ENCODE measurements at places on chromosomes 1 and 21.
A peak's percentile ranks its signal among the peaks of the same experiment; 100 is the strongest.

DNA sequence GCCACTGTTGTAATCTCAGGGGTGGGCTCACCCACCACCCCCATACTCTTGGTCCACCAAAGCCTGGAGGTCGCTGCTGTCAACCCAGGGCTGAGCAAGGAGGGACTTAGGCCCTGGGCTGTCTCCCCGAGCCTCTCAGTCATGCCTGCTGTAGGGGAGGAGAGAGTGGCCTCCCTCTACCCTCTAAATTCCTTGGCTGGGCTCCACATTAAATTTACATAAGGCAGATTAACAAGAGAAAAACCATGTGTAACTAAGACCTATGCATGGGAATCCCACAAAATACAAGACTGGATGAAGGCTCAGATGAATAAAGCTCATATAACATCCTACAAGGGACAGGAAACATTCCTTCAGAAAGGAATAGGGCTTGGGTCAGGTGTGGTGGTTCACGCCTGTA, 1.8 kb upstream of the PIK3CD start:
- no peak for DNase-seq

DNA sequence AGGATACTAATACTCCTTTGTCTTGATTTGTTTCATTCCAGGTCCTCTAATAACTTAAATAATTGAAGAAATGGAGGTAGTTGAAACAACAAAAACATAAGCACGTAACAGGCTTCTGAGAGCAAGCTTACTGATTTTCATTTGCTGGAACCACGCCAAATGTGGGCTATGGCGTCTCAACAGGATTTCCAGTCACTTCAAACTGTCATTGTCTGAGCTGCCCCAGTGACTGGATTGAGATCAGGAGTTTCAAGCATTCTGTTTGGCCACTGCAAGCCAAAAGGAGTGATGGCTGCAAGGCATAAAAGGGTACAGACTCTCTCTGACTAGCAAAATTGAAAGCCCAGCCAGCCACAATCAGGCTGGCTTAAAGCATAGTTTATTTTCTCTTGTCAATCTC, 289.9 kb downstream of the DPYD start:
- DNase-seq: no peak

DNA sequence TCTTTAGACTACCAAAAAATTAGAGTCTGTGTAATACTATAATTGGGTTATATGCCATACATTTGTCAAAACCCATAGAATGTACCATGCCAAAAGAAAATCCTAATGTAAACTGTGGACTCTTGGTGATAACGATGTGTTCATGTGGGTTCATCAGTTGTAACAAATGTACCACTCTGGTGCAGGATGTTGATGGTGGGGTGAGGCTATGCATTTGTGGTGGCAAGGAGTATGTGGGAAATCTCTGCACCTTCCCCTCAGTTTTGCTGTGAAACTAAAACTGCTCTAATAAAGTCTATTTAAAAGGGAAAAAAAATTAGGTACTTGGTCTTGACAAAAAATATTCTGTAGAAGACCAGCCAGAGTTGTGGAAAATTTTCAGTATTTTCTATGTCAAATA, 43.4 kb downstream of the INKA2 start:
- DNase-seq: no peak

- DNase-seq: no peak
These were observed 520 bp upstream of the MR1 start for GRCh38 chr1:181033128-181033798.

DNA sequence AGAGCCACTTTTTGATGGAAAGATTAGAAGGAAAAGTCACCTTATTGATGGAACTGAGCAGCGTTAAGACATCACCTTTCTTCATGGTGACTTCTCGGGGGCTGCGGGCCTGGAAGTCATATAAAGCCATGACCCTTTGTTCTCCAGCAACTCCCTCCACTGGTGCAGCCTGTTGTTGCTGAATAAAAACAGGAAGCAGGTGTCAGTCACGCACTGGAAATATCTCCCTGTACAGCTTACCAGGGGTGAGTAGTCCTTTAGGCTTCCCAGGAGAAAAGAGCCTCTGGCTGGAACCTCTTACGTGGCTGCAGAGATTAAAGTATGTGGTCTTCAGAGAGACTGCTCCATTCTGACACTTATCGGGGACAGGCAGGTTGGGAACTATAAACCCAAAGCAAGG, 31.9 kb downstream of the SPTA1 start:
- no peak for DNase-seq

GRCh38 chr1:151085953-151086559, 15.5 kb downstream of the GABPB2 start:
- no peak for DNase-seq

- no peak for DNase-seq
These were observed 1.7 kb upstream of the CELSR2 start for GRCh38 chr1:109247401-109248365.

DNA sequence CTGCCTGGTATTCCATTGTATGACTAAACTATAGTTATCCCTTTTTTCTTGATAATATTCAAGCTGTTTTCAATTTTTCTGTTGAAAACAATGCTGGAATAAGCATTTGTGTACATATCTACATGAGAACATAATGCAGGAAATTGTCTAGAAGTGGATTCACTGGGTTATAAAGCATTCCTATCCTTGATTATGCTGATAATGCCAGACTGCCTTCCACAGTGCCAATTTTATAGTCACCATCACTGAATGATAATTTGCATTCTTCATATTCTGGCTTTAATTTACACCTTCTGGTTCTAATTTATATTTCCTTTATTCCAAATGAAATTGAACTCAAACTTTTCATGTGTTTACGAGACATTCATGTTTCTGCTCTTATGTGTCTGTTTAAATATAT, 651.0 kb upstream of the PLXNA2 start:
- no peak for DNase-seq

DNA sequence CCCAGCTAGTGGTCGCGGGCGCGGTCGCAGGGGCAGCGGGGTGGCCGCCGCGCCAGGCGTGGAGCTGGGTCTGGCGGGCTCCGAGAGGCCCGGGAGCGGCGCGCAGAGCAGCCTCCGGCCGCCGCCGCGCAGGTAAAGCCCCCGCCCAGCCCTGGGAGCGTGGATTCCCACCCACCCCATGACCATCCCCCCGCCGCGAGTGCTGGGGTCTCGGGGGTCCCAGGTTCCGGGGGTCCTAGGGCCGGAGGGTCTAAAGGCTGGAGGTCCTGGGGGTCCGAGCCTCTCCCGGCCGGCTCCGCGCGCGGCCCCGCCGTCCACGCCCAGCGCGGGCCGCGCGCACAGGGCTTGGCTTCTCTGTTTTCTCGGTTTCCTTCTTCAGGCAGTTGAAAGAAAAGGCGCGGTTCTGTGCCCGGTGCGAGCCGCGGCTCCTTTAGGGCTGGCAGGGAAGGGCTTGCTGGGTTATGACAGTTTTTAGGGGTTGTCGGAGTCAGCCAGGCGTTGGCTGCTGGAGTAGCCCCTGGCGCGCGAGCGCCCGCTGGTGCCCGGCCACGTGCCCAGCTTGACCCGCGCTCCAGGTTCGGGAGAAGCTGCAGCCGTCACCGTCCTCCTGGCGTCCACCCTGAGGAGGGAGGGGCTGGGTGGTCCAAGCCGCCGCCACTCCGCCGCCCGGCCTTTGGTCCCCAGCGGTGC, 359 bp downstream of the LRRC3 start:
- DNase-seq: no peak

- DNase-seq: no peak
These were observed 3.2 kb upstream of the AK2 start for GRCh38 chr1:33039840-33040239.

GRCh38 chr1:45272913-45273371, 53.8 kb upstream of the HPDL start:
- no peak for DNase-seq

GRCh38 chr21:45994086-45994661, 12.6 kb downstream of the COL6A1 start:
- DNase-seq: no peak

GRCh38 chr1:38612951-38613350, 246.6 kb downstream of the RRAGC start:
- DNase-seq: no peak

DNA sequence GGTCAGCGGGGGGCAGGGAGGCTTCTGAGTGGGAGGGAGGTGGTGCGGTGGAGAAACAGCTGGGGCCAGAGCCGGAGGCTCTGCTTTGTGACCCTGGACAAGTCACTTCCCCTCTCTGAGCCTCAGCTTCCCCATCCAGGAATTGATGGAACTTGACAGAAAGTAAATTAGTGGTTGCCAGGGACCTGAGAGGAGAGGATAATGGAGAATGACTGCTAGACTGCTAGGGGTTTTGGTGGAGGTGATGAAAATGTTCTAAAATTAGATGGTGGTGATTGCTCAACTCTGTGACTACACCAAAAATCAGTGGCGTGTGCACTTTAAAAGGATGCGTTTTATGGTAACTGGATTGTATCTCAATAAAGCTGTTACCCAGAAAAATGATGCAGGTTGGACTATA, 100.9 kb downstream of the ARHGEF10L start:
- no peak for DNase-seq

DNA sequence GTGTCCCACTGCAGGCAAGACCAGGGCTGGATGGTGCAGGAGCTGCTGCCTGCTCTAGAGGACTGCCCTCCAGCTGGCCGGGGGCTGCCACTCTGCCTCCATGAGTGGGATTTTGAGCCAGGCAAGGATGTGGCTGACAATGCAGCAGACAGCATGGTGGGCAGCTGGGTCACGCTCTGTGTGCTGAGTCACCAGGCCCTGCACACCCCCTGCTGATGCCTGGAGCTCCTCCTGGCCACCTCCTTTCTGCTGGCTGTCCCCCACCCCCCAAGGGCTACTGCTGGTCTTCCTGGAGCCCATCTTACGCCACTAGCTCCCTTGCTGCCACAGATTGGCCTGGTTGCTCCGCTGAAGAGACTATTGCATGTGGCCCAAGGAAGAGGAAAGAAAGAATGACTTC, 3.9 kb upstream of the ZSCAN20 start:
- no peak for DNase-seq

- DNase-seq: no peak
These were observed 297.4 kb downstream of the PBX1 start for GRCh38 chr1:164856381-164856780.

DNA sequence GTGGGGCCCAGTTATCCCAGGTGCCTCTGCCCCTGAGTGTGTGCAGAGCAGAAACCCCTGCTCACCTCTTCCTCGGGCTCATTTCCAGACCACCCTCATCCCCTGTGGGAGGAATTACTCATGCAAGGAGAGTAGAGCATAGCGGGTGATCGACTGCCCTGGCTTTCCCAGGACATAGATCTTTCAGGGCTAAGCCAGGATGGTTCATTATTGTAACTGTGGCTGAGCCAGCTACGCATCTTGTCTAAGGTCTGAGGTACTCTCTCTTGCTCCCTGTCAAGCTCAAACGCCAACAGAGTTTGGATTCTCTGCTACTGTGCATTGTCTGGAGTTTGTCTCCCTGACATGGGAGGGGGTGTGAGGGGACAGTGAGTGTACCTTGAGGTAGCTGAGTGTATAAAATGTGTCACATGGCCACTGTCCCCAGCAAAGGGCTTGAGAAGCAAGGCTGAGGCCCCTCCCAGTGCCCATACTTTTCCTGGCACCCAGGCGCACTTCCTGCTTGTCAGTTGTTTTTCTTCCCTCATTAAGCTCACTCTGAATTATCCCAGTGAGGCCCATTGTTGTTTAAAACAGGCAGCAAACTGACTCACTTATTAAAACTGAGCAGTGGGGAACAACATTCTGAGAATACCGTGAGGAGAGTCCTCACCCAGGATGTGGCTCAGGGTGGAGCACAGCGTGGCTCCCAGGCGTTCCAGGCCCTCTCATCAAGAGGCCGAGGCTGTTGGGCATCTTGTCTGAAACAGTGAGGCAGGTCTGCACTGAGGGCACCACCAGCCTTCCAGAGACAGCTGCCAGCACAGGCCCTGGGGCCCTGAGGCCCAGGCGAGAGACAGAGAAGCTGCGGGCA, 92.9 kb downstream of the LAMC2 start:
- DNase-seq: peak; percentile 39

DNA sequence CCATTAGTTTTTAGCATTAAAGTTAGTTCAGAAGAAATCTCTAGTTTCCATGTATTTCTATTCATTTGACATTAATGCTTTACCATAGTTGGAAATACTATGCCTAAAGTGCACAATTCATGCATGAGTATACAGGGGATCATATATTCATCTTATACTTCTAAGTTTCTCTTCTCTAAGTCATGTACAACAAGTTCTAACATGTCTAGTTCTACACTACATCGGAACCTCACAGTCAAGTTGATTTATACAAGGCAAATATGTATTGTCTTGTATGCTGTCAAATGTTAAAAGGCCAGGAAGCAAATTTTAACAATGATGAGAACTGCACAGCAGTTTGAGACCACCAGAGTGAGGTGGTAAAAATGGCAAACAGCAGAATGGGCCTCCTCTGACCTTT, 22.9 kb upstream of the MOB3C start:
- DNase-seq: no peak

GRCh38 chr1:232628335-232629249, 1.3 kb downstream of the SIPA1L2 start:
- DNase-seq: no peak

DNA sequence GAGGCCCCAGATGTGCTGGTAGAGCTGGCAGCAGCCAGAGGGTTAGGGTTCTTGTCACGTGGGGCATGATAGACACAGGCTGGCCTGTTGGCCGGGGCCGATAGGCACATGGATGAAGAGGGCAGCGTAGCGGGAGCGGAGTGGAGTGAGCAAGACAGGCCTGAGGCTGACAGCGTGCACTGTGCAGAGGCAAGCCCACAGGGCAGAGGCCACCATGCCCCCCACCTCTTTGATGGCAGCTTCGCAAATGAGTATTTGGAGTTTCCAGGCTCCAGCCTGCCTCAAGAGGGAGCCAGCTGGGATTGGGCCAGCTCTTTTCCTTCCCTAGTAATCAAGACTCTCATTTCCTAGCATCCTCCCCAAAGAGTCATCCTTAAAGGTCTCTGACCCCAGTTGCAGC, 43.5 kb downstream of the TMCC2 start:
- DNase-seq: no peak

DNA sequence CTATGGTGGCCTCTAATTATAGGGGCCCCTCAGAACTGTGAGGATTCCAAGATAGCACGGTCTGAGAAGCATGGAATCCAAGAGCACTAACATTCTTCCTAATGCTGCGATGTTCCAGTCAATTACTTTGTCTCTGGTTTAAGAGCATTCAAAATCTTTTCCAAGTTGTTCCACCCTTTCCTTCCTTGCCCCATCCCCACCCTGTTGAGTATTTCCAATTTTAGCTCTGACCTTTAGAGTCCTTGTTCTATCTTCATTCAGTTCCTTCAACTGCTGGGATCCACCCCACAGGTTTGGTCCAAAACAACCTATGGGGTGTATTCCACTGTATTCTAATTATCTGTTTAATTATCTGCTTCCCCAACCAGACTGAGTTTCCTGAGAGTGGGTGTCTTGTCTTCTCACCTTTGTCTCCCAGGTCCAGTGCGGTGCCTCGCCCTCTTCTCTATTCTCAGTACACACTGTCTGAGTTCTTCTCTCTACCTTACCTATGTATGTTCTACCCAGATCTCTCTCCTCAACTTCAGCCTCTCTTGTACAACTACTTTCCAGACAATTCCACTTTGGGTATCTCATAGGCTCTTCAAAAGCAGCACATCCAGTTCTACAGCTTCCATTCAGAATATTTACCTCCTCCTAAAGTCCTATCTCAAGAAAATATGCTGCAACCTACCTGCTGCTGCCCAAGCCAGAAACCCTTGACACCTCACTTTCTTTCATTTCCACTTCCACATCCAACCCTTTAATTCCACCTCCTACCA, 25.0 kb upstream of the BCL9 start:
- DNase-seq: no peak

Measured in SW 1271 (cell line).